Sigmoid colon (tissue), 7 donors: ENCODE measurements at places on chromosomes 5 and 9. TPM values are rescaled to one million over a fixed set of nuclear protein-coding genes. Genes with fewer than 3 reads are reported as not detected.
A peak's percentile ranks its signal among the peaks of the same experiment; 100 is the strongest.

BAAT gene
- polyA plus RNA-seq: not detected

- no peaks in the 10 kb centered on the region for H3K27me3 ChIP-seq
- no peak overlapping the region for H3K27ac ChIP-seq
- H3K4me1 ChIP-seq: no peaks in the 10 kb centered on the region
- no peak overlapping the region for H3K4me3 ChIP-seq
These were observed 40.2 kb downstream of the NAIF1 start for GRCh38 chr9:128026773-128027541.

DNA sequence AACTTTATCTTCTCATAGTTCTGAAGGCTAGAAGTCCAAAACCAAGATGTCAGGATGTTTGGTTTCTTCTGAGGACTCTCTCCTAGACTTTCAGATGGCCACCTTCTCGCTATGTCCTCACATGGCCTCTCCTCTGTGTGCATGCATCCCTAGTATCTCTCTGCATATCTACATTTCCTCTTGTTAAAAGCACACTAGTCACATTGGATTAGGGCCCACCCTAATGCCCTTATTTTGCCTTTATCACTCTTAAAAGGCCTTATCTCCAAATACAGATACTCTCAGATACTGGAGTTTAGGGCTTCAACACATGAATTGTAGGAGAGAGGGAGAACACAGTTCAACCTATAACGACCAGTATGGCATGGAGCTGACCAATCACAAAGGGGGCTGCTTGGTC is 151.7 kb downstream of the PRELID2 start:
- no peak overlapping the region for H3K27ac ChIP-seq
- H3K36me3 ChIP-seq: no peaks in the 10 kb centered on the region
- no peak overlapping the region for H3K4me3 ChIP-seq
- peaks cover 17% of the 10 kb centered on the region for H3K4me1 ChIP-seq
- H3K27me3 ChIP-seq: no peaks in the 10 kb centered on the region

DNA sequence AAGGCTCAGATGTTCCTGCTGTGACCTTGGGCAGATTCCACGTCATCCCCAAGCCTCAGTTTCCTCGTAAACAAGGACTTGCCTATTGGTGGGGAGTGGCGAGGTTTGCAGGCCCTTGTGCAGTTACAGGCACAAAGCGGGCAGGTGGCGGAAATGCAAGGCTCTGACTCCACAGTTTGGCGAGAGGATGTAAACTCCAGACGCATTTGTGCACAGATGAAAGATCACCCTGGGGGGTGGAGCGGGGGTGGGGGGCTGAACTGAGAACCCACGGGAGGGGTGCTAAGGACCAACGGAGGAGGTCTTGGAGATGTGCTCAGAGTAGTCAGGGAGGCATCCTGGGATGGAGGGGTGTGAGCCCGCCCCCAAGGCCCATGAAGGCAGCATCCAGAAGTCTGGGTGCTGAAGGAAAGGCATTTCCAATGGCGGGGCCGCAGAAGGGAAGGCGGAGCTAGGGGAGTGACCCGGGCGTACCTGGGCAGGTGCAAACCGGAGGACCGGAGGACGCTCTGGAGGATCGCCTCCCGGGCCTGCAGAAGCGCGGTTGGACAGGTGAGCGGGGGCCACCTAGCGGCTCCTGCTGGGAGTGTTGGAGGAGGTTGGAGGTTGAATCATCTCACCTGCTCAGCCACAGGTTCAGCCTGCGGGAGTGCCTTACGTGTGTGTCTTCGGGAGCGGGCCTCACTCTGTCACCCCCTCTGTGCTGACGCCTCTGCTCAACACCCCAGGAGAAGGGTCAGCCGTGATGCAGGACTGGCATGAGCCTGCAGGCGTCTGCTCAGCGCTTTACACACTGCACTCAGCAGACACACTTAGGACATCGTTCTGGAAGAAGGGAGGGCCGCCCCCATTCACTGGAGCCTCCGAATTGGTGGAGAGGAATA is 1.9 kb upstream of the FIBCD1 start:
- no peak overlapping the region for H3K27ac ChIP-seq
- no peaks in the 10 kb centered on the region for H3K36me3 ChIP-seq
- no peak overlapping the region for H3K4me3 ChIP-seq
- peaks cover 62% of the 10 kb centered on the region for H3K27me3 ChIP-seq
- peaks cover 42% of the 10 kb centered on the region for H3K4me1 ChIP-seq
- peak; percentile 79 for DNase-seq

DNA sequence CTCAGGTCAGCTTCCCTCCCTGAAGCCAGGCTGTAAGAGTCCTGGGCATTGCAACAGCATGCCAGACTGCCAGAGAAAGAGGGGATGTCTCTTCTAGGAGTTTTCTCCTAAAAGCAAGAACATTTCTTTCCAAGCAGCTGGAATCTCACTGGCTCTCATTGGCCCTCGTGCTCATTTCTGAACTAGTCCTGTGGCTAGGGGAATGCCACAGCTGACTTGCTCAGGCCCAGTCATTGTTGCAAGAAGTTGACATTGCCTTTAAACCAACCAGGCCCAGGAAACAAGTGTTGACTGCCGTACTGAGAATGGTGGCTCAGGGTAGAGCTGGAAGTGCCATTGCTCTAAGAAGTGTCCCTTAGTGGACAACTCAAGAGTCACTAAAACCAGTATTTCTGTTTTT is 15.0 kb upstream of the CEP120 start:
- no peak for DNase-seq
- H3K27me3 ChIP-seq: no peaks in the 10 kb centered on the region
- H3K36me3 ChIP-seq: no peaks in the 10 kb centered on the region
